Transverse colon (tissue), 4 donors: ENCODE measurements at places on chromosomes 5 and 9. TPM values are rescaled to one million over a fixed set of nuclear protein-coding genes. Genes with fewer than 3 reads are reported as not detected.

DNA sequence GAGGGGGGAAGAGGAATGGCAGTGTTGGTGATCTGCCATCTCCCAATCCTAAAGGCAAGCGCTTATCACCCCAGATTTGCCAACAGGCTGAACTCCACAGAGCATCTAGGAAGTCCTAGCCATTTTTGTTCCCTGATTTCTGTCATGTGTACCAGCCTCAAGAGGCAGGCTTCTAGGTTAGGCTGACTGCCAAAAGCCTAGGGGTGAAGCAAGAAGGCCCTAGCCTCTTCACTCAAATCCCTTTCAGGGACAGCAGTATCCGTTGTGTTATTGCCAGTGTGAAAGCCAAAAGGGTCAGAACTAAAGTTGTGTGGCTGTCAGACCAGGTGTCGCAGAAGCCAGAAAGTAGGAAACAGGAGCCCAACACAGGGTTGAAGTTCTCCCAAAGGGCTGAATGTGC lies 14.7 kb downstream of the IGIP start:
- no peak for DNase-seq
- peaks cover 8% of the 10 kb centered on the region for H3K4me1 ChIP-seq
- no peaks in the 10 kb centered on the region for H3K27me3 ChIP-seq
- no peaks in the 10 kb centered on the region for H3K36me3 ChIP-seq

DNA sequence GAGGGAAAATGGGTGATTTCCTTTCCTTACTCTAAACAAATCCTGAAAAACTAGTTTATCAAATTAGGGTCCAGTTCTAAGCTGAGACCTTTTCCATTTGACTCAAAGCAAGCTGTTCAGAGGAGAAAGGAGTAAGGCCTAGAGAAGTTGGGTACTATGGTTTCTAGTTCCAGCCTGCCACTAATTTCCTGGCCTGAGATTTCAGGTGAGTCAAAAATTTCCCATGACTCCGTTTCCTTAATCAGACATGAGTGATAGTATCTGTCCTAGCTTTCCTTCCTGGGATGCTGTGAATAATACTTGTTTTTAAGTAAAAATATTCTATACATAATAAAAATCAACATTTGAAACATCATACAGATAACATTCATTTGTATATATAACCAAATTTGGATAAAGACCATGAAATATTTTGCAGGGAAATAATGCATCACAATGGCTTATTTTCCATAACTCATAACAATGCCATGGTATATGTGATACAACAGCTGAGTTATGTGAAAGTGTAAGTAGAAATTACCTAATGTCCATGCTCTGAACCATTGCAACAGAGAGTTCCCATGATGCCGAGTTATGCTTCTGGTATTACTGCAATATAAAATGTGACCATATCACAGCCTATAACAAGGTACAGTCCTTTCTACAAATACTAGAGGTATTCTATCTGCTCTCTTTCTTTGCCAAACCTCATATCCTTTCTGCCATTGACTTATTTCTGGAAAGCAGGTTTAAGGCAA lies 142.7 kb downstream of the MLLT3 start:
- no peak for DNase-seq
- H3K4me3 ChIP-seq = no peak overlapping the region
- H3K27ac ChIP-seq = no peak overlapping the region

- H3K36me3 ChIP-seq = no peaks in the 10 kb centered on the region
- H3K4me1 ChIP-seq = peaks cover 15% of the 10 kb centered on the region
- H3K4me3 ChIP-seq = no peak overlapping the region
- H3K27me3 ChIP-seq = no peaks in the 10 kb centered on the region
- peak overlapping the region; percentile 29 for H3K27ac ChIP-seq
- DNase-seq = peak; percentile 31
These were observed 42.1 kb downstream of the CXXC5 start for GRCh38 chr5:139690064-139690802.

DNA sequence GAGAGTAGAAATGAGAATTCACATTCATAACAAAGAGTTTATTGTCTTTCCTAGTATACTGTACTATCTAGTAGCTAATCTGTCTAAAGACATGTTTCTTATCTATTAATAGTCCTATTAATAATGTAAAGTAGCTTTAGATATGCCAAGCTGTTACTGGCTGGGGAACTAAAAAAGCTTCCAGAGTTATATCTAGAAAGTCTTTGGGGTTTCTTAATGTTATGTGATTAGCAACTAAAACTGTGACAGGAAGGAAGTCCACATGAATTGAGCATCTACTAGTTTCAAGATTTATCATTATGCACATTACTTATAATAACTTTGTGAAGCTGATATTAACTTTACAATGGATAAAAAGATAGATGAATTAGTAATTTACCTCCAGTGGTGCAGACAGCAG lies 122.7 kb upstream of the CDKN2B start:
- no peaks in the 10 kb centered on the region for H3K36me3 ChIP-seq
- H3K27me3 ChIP-seq = no peaks in the 10 kb centered on the region
- H3K27ac ChIP-seq = no peak overlapping the region
- no peak for DNase-seq

GRCh38 chr9:110050925-110051355 lies 157.0 kb downstream of the C9orf152 start:
- H3K27me3 ChIP-seq = peaks cover 32% of the 10 kb centered on the region
- H3K36me3 ChIP-seq = no peaks in the 10 kb centered on the region
- peaks cover 21% of the 10 kb centered on the region for H3K4me1 ChIP-seq
- no peak overlapping the region for H3K4me3 ChIP-seq
- peak overlapping the region; percentile 79 for H3K27ac ChIP-seq
- DNase-seq = no peak

DNA sequence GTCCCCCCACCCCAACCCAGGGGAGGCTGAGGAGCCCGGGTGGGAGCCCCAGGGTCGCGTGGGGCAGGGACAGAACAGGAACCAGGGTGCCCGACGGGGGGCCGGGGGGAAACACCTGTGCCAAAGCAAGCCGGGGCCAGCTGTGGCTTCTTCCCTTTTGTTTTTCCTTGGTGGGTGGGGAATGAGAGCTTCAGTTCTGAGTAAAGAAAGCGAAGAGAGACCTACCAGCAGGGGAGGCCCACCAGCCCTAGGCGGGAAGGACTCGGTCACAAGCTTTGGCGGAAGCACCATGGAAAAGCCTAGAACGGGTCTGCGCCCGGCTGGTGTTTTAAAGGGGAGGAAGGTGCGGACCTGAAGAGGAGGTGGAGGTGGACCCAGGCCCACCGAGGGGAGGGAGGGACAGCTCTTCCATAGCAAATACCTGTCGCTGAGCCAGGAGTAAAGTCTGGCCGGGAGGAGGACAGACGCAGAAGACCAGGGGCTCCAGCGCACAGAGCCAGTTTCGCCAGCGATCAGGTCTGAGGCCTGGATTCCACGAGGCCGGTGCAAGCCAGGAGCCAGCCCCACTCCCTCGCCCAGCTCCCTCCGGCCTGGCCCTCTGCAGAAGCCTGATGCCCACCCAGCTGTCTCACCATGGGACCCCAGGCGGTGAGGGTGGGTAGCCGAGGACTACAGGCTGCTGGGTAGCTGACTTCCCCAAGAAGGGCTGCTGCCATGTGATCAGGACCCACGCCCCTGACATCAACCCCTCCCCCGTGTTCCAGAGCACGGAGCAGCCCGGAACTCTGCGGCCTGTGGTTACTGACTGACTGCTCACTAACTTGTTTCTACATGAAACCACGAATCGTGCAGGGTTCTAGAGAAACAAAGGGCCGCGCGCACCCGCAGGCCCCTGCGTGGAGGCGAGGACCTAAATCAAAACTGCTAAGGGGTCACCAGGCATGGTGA lies 849 bp upstream of the MGAT1 start:
- H3K4me3 ChIP-seq = peak overlapping the region; percentile 99
- H3K4me1 ChIP-seq = peaks cover 79% of the 10 kb centered on the region
- H3K36me3 ChIP-seq = no peaks in the 10 kb centered on the region

ANKRD18B gene
- total RNA-seq = not detected

SHROOM1 gene
- 69.2 TPM for total RNA-seq
